ENCODE measurements at places on chromosomes 16 and 17.

DNA sequence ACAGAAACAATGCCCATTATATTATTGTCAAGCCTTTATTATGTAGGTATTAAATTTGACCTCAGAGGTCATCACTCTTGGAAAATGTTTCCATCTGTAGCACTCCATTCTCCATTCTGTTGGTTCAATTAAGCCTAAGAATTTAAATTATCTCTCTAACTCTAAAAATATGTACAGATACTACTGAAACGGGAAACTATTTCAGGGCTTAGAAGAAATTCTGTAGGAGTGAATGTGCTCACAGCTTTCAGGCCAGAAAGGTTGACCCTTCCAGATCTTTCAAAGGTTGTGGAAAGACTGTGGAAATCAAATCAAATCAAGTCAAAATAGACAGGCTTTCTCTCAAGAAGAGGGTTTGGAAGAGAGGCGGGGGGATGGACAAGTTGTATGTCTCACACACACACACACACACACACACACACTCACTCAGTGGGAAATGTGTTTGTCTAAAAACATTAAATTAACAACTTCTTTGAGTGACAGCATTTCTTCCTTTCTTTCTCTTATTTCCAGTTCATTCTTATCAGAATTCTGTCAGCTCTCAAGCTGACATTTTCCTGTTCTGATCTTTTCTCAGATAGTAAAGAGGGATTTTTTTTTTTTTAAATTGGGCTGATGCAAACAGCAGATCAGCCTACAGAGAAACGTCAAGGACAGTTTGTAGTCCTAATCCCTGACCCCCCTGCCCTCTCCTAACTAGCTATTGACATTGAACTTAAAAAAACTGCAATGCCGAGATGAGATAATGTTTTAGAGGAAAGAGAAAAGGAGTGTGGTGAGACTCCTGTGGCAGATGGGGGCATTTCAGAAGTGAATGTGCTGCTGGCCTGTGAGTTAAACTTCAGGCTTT is 139.0 kb upstream of the ZFHX3 start:
- DNase-seq: no peak
- H3K4me3 ChIP-seq: no peak overlapping the region
- H3K27me3 ChIP-seq: no peaks in the 10 kb centered on the region
- H3K36me3 ChIP-seq: no peaks in the 10 kb centered on the region
- H3K27ac ChIP-seq: no peak overlapping the region

DNA sequence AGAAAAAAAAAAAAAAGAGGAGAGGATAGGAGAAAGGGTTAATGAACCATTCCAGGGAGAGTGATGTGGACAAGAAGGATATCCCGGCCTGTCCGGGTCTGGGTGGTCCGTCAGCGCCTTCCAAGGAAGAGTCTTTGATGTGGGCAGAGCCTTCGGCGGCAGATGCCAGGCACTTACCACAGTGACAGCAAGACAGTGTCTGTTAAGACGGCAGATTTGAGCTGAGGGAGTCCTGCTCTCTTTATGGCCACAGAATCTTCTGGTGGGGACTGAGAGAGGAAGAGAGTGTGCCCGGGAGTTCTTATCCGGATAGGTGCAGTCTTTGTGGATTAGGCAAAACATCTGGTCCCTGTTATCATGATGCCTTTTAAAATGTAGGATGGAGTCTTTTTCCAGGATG is 95.2 kb downstream of the ZDHHC7 start:
- no peaks in the 10 kb centered on the region for H3K36me3 ChIP-seq
- H3K4me3 ChIP-seq: no peak overlapping the region
- H3K4me1 ChIP-seq: no peaks in the 10 kb centered on the region

DNA sequence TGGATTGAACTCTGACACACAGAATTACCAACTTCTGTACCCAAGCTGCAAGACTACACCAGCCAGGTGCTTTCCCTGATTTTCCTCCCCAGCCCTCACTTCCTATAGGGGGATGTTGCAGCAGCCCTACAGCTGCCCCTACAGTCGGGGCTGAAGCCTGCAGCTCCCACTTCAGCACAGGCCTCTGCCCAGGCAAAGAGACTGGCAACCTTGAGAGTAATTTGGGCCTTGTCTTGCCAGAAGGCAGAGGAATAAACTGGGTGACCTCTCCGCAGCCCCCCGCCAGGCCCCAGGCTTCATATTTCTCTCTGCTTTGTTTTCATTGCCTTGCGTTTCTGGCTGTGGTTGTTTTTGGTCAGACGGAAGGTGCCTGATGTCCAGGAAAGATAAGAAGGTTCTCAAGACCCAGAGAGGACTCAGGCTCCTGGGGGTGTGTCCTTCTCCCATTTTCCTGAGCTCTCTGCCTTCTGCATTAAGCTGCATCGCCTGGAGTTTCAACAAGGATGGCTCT is 32.0 kb downstream of the SLC6A4 start:
- H3K27me3 ChIP-seq: peaks cover 18% of the 10 kb centered on the region
- DNase-seq: no peak
- H3K4me3 ChIP-seq: no peak overlapping the region
- H3K27ac ChIP-seq: no peak overlapping the region
- no peaks in the 10 kb centered on the region for H3K36me3 ChIP-seq

DNA sequence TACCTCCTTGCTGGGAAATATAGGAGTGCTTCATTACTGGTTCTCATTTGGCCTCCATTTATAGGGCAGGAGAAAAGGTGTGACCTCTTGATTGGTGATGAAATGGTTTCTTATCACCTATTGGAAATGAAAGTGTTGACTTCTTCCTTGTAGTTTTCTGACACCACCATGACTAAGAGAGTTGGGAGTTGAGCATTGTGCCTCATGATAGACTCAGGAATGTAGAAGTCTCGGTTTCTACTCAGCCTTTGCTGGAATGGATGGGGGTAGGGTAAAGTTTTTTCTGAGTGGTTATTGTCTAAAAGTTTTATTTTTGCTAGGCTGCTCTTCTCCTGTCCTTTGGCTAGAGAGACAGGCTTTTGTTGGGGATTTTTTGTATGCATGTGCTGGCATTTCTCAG is 117.4 kb downstream of the PHKB start:
- no peak overlapping the region for H3K4me3 ChIP-seq
- H3K36me3 ChIP-seq: peaks cover 12% of the 10 kb centered on the region
- H3K4me1 ChIP-seq: peaks cover 9% of the 10 kb centered on the region
- no peak overlapping the region for H3K27ac ChIP-seq
- no peaks in the 10 kb centered on the region for H3K27me3 ChIP-seq

GRCh38 chr17:82281076-82281475 is 7.6 kb upstream of the CSNK1D start:
- DNase-seq: no peak
- H3K4me3 ChIP-seq: no peak overlapping the region
- no peak overlapping the region for H3K27ac ChIP-seq
- no peaks in the 10 kb centered on the region for H3K36me3 ChIP-seq

DNA sequence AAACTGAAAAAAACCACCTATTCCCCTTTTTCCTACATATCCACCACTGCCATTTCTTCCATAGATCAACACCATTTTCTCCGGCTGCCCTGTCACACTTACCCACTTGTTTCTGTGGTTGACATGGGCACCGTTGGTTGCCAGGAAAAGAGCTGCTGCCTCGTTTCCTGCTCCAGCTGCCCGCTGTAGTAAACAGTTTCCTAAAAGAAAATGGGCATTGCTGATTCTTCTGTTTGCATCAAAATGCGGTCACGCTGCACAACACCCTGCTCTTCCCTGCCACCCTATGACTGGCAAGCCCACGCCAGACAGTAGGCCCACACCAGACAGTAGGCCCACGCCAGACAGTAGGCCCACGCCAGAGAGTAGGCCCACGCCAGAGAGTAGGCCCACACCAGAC is 46.3 kb downstream of the CYB5D2 start:
- H3K4me1 ChIP-seq: peaks cover 5% of the 10 kb centered on the region
- no peak overlapping the region for H3K4me3 ChIP-seq
- no peak for DNase-seq
- H3K27ac ChIP-seq: peak overlapping the region; percentile 62

- no peaks in the 10 kb centered on the region for H3K4me1 ChIP-seq
- H3K36me3 ChIP-seq: no peaks in the 10 kb centered on the region
- no peaks in the 10 kb centered on the region for H3K27me3 ChIP-seq
- no peak for DNase-seq
- no peak overlapping the region for H3K4me3 ChIP-seq
These were observed 9.5 kb downstream of the DEF8 start for GRCh38 chr16:89958068-89958467.

- peaks cover 29% of the 10 kb centered on the region for H3K36me3 ChIP-seq
- H3K4me1 ChIP-seq: peaks cover 8% of the 10 kb centered on the region
- H3K27me3 ChIP-seq: no peaks in the 10 kb centered on the region
- peak overlapping the region; percentile 36 for H3K4me3 ChIP-seq
- DNase-seq: no peak
These were observed 1.7 kb upstream of the ROGDI start for GRCh38 chr16:4803898-4804762.

DNA sequence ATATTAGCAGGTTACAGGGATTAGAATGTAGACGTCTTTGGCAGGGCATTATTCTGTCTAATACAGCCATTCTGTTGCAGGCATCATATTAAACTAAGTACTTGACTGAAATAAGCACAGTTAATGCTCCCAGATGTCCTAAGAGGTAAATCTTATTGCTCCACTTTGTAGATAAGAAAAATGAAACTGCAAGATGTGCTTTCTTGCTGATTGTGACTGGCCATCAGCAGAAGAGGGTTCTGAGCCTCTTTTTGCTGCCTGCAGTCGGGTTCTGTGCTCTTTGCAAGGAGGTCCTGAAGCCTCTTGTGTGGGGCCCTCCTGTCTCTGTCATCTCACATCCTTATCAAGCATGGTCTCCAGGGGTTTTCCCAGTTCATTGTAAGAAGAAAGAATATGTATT is 167.1 kb downstream of the KCNJ2 start:
- H3K4me1 ChIP-seq: no peaks in the 10 kb centered on the region
- no peak overlapping the region for H3K27ac ChIP-seq
- H3K27me3 ChIP-seq: no peaks in the 10 kb centered on the region

All from T-helper 2 cell treated with Interferon-gamma antibody and Interleukin-4, amounts not matched to agents 5 μg/mL and 100 μg/mL, for 36 hours (primary cell).